ENCODE measurements at places on chromosomes 2 and 18.

- H3K36me3 ChIP-seq, result no peaks in the 10 kb centered on the region
- no peak for DNase-seq
- H3K27ac ChIP-seq, result no peak overlapping the region
- H3K4me1 ChIP-seq, result no peaks in the 10 kb centered on the region
- H3K4me3 ChIP-seq, result no peak overlapping the region
These were observed 102.2 kb downstream of the DLGAP1 start for GRCh38 chr18:4352746-4353551.

- no peak overlapping the region for H3K4me3 ChIP-seq
- no peaks in the 10 kb centered on the region for H3K36me3 ChIP-seq
- H3K4me1 ChIP-seq, result no peaks in the 10 kb centered on the region
- H3K27me3 ChIP-seq, result no peaks in the 10 kb centered on the region
- DNase-seq, result no peak
These were observed 151.5 kb downstream of the INHBB start for GRCh38 chr2:120497261-120497977.

GRCh38 chr2:19864381-19864780 lies 37.4 kb downstream of the TTC32 start:
- peaks cover 17% of the 10 kb centered on the region for H3K27me3 ChIP-seq
- H3K36me3 ChIP-seq, result no peaks in the 10 kb centered on the region
- no peak overlapping the region for H3K27ac ChIP-seq
- DNase-seq, result no peak

GRCh38 chr18:35019933-35020332 lies 21.3 kb upstream of the MAPRE2 start:
- DNase-seq, result no peak
- no peaks in the 10 kb centered on the region for H3K36me3 ChIP-seq
- H3K27me3 ChIP-seq, result no peaks in the 10 kb centered on the region

GRCh38 chr2:182715892-182716649 lies at the start of gene DNAJC10:
DNAJC10 (plus strand) TSS chr2:182716257; CDS start chr2:182718087, 1,830 bp downstream.
- DNase-seq, result peak; percentile 78
- no peaks in the 10 kb centered on the region for H3K27me3 ChIP-seq
- peak within 1 kb of the TSS; percentile 86 for H3K27ac ChIP-seq
- no peaks in the 10 kb centered on the region for H3K4me1 ChIP-seq
- no peaks in the 10 kb centered on the region for H3K36me3 ChIP-seq
- peak within 1 kb of the TSS; percentile 91 for H3K4me3 ChIP-seq

DNA sequence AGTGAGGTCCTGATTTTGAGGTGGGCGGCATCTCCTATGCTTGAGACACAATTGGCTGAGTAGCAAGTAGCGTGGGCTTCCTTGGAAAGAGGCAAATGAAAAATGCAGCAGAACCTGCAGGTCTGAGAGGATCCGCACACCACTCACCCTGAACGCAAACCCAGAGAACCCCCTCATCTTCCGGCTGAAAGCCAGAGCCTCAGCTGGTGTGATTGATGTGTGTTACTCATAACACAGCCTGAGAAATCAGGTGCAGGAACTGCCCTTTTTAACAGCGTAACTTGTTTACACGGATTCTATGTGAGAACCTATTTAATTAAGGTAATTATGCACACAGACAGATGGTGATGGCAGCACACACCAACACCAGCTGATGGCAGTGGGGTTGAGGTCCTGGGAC lies 123.4 kb downstream of the MRO start:
- no peak overlapping the region for H3K27ac ChIP-seq
- H3K4me3 ChIP-seq, result no peak overlapping the region
- H3K4me1 ChIP-seq, result no peaks in the 10 kb centered on the region
- DNase-seq, result no peak

DNA sequence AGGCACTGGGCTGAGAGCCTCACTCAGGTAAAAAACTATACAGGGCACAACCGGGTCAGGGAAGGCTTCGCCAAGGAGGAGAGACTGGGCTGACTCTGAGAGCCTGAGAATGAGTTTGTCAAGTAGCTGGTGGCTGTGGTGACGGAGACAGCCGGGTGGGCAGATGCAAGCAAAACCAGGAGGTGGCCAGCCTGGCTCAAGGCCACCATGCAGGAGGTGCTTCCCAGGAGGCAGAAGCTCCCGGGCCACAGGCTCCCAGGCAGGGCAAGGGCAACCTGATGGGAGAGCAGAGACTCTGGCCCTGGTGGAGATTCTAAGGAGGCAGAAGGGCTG lies 2.9 kb upstream of the INHBB start:
- no peaks in the 10 kb centered on the region for H3K36me3 ChIP-seq
- H3K27ac ChIP-seq, result no peak overlapping the region
- peaks cover 36% of the 10 kb centered on the region for H3K4me1 ChIP-seq
- no peak for DNase-seq

DNA sequence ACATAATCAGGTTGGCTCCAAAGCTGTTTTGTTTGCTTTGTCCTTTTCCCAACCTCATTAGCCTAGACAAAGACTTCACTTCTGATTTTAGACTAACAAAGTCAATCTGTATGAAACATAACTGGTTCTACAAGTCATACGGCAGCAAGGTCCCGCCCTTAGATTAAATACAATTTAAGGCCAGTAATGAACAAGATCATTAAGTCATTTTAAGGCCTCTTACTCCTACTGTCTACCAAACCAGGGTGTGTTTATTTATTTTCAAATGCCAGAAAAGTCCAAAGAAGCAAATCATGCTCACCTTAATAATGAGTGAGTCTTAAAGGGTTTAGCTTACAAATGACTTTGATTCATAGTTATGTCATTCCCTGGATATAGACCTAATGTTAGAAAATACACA lies 148.4 kb upstream of the ACVR2A start:
- no peaks in the 10 kb centered on the region for H3K4me1 ChIP-seq
- H3K36me3 ChIP-seq, result no peaks in the 10 kb centered on the region
- no peak for DNase-seq
- no peak overlapping the region for H3K4me3 ChIP-seq
- no peak overlapping the region for H3K27ac ChIP-seq

GRCh38 chr2:48860380-48860779 lies 104.9 kb upstream of the LHCGR start:
- no peaks in the 10 kb centered on the region for H3K4me1 ChIP-seq
- no peak overlapping the region for H3K4me3 ChIP-seq
- H3K27me3 ChIP-seq, result no peaks in the 10 kb centered on the region
- no peaks in the 10 kb centered on the region for H3K36me3 ChIP-seq
- H3K27ac ChIP-seq, result no peak overlapping the region
- DNase-seq, result no peak

DNA sequence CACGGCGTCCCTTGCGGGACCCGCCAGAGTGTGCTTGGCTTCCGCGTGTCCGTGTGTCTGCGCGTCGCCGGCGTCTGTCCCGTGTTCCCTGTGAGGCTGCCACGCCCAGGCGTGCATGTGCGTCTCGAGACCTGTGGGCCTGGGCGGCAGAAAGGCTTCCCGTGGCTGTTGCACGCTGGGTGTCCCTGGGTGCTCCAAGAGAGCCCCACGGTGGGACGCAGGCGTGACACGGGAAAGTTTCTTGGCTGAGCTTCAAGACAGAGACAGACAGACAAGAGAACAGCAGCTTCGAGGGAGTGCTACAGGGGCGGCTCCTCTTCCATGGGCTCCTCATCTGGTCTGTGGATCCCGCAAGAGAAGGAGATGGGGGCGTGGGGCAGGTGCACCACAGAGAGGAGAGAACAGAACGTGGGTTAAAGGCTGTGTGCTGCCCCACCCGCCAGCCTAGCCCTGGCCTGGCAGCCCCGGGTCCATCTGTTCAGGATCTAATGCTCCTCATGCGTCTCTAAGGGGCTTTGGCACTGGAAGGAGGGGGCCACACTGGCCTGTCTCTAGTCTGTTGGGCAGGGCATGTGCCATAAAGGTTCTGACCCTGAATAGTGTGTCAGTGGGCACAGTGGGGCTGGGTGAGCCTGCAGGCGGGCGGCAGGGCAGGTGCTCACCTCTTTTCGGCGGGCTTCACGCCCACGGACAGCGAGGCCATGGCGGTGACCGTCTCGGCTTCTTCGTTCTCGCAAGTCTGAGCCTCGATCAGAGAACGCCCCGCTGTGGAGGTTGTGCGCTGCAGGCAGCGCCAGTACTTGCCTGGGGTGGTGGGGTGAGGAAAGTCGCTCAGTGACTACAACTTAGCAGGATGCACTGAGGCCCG lies 205.1 kb downstream of the TWIST2 start:
- no peaks in the 10 kb centered on the region for H3K4me1 ChIP-seq
- H3K27ac ChIP-seq, result no peak overlapping the region
- no peak overlapping the region for H3K4me3 ChIP-seq
- H3K27me3 ChIP-seq, result no peaks in the 10 kb centered on the region
- DNase-seq, result no peak

GRCh38 chr2:211879323-211879722 lies 659.3 kb downstream of the ERBB4 start:
- H3K4me1 ChIP-seq, result no peaks in the 10 kb centered on the region
- H3K4me3 ChIP-seq, result no peak overlapping the region
- no peak for DNase-seq

- DNase-seq, result no peak
- no peaks in the 10 kb centered on the region for H3K36me3 ChIP-seq
- H3K27ac ChIP-seq, result no peak overlapping the region
- no peaks in the 10 kb centered on the region for H3K27me3 ChIP-seq
- no peak overlapping the region for H3K4me3 ChIP-seq
- no peaks in the 10 kb centered on the region for H3K4me1 ChIP-seq
These were observed 9.5 kb downstream of the ANO7 start for GRCh38 chr2:241197947-241198346.

- no peaks in the 10 kb centered on the region for H3K27me3 ChIP-seq
- no peaks in the 10 kb centered on the region for H3K4me1 ChIP-seq
- H3K27ac ChIP-seq, result no peak overlapping the region
- H3K4me3 ChIP-seq, result no peak overlapping the region
These were observed 35.3 kb upstream of the ANKRD44 start for GRCh38 chr2:197345846-197346370.

- no peak overlapping the region for H3K4me3 ChIP-seq
- no peaks in the 10 kb centered on the region for H3K27me3 ChIP-seq
- no peaks in the 10 kb centered on the region for H3K4me1 ChIP-seq
- H3K36me3 ChIP-seq, result no peaks in the 10 kb centered on the region
These were observed 32.0 kb upstream of the GPR39 start for GRCh38 chr2:132384491-132385151.

DNA sequence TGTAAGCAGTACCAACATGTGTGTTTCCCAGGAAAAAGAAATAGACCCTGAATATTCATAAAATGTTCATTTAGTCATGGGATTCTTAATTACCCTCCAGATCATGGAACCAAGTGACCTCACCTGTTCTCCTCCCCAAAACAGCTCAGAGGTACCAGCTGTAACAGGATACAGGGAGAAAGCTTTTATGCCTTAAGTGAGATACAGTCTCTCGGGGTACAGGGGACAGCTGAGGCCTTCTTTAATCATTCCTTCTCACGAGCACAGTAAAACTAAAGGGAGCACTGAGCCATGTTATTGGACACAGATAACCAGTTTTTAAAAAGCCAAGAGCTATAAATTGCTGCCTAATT lies 16.6 kb downstream of the EPHA4 start:
- no peaks in the 10 kb centered on the region for H3K27me3 ChIP-seq
- no peak for DNase-seq
- no peak overlapping the region for H3K27ac ChIP-seq

DNA sequence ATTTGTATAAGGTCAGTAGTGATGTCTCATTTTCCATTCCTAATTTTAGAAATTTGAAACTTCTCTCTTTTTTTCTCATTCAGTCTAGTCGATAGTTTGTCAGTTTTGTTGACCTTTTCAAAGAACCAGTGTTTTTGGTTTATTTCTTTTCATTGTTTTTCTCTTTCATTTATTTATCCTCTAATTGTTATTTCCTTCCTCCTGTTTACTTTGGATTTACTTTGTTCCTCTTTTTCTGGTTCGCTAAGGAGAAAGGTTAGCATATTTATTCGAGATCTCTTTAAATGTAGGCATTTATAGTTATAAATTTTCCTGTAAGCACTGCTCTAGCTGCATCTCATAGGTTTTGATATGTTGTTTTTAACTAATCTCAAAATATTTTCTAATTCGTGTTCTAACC lies 65.1 kb upstream of the TXNDC2 start:
- H3K36me3 ChIP-seq, result no peaks in the 10 kb centered on the region
- no peak overlapping the region for H3K4me3 ChIP-seq
- no peak overlapping the region for H3K27ac ChIP-seq
- peaks cover 25% of the 10 kb centered on the region for H3K4me1 ChIP-seq
- H3K27me3 ChIP-seq, result no peaks in the 10 kb centered on the region

- H3K36me3 ChIP-seq, result no peaks in the 10 kb centered on the region
- no peak for DNase-seq
- no peaks in the 10 kb centered on the region for H3K4me1 ChIP-seq
These were observed 61.3 kb downstream of the DDX18 start for GRCh38 chr2:117875786-117876185.

DNA sequence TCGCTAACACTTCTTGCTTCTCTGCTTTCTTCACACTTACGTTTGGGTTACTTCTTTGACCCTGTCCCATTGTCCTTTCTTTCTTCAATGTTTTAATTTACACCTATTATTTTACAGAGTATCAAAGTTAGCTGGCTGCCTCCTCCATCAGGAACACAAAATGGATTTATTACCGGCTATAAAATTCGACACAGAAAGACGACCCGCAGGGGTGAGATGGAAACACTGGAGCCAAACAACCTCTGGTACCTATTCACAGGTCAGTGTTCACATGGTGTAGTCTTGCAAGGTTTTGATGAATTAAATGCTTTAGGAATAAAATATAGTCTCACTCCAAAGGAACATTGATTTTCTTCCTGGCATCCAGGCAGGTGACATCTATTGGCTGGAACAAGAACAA lies 919.0 kb downstream of the MBD2 start:
- H3K4me1 ChIP-seq, result no peaks in the 10 kb centered on the region
- DNase-seq, result no peak
- H3K4me3 ChIP-seq, result no peak overlapping the region
- no peaks in the 10 kb centered on the region for H3K27me3 ChIP-seq

GRCh38 chr2:57862153-57862552 lies 184.5 kb upstream of the VRK2 start:
- DNase-seq, result no peak
- no peaks in the 10 kb centered on the region for H3K4me1 ChIP-seq
- H3K27ac ChIP-seq, result no peak overlapping the region
- H3K27me3 ChIP-seq, result no peaks in the 10 kb centered on the region
- H3K4me3 ChIP-seq, result no peak overlapping the region
- no peaks in the 10 kb centered on the region for H3K36me3 ChIP-seq

DNA sequence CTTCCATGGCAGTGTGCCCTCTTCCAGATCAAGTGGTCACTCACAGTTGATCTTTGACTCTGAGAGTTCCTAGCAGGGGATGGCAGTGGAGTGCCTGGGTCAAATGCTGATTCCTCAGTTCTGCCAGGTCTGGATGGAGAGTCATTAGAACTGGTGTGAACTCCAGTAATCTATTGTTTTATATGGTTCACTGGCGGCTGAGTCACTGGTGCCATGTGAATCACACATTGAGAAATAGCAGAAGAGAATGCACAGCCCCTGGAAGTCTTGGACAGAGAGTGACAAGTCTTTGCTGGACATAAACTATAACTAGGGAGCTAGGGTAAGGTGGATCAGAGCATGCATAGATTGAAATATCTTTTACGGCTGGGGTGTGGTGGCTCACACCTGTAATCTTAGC lies 86.9 kb downstream of the EIF2AK3 start:
- no peaks in the 10 kb centered on the region for H3K27me3 ChIP-seq
- no peak overlapping the region for H3K4me3 ChIP-seq
- no peak overlapping the region for H3K27ac ChIP-seq
- H3K36me3 ChIP-seq, result no peaks in the 10 kb centered on the region

GRCh38 chr2:155372969-155373368 lies 674.5 kb downstream of the KCNJ3 start:
- H3K4me1 ChIP-seq, result no peaks in the 10 kb centered on the region
- no peak overlapping the region for H3K27ac ChIP-seq
- no peaks in the 10 kb centered on the region for H3K27me3 ChIP-seq
